ENCODE measurements at places on chromosomes 16 and 17. TPM values are rescaled to one million over a fixed set of nuclear protein-coding genes. Genes with fewer than 3 reads are reported as not detected.

DNA sequence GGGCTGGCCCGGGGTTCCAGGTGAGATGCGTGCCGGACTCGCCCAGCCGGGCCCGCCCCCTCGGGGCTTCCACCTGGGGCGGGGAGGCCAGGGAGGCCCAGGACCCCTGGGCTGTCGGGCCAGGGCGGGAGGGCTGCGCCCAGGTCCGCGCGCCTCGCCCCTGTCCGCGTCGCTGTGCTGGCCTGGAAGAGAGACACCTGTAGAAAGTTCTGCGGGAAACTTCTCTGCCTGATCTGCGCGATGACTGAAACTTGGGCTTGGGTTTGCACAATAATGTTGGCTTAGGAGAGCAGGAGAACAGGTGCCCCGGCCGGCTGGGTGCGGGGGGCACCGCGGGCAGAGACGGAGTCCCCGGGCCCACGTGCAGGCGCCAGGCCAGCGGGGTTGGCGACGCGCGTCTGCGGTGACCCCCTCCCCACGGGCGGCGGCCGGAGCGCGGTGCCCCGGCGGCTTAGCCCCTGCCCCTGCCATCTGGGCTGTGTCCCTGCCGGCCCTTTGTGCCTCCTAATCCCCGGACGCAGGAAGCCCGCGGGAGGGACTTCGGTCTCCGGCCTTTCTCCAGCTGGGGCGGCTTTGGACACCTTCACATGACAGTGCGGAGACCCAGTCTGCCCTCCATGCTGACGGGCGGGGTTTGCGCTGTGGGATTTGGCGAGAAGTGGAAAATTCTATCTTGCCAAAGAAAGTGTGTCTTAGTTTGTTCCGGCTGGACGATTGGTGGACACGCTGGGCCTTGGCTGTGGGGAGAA lies 483 bp downstream of the LLGL2 start:
- no peak for DNase-seq

- no peak for DNase-seq
These were observed 242.5 kb downstream of the BCAS3 start for GRCh38 chr17:60920107-60920506.

The GAN gene
- total RNA-seq, result 6.6 TPM

- DNase-seq, result peak; percentile 97
These were observed 19.7 kb downstream of the CDC42EP4 start for GRCh38 chr17:73292031-73292531.

The SLC6A2 gene
- total RNA-seq, result not detected

- peak; percentile 71 for DNase-seq
These were observed 19.7 kb upstream of the SNTB2 start for GRCh38 chr16:69166946-69167930.

The KCNG4 gene
- total RNA-seq, result not detected

GRCh38 chr16:64449506-64449905 lies 672.4 kb downstream of the CDH11 start:
- no peak for DNase-seq

DNA sequence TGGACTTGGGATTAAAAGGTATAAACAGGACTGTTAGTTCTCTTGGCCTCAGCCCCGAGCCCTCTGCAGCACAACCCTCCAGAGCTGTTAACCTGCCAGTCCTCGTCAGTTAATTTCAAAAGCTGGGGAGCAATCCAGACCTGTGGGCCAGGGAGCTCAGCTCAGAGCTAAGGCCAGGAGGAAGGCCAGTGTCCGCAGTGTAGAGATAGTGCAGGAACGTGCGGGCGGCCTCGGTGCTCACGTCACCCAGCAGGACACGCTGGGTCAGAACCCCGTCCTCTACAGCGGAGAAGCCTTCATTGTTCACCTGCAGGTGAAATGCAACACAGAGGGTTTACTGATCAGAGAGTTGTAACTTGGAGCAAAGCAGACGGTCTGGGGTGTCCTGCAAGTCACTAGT lies 15.4 kb upstream of the NLRC3 start:
- DNase-seq, result no peak

GRCh38 chr16:70665113-70665694 lies 18.8 kb downstream of the IL34 start:
- DNase-seq, result no peak

- no peak for DNase-seq
These were observed 1.7 kb upstream of the SLC47A2 start for GRCh38 chr17:19718041-19718612.

DNA sequence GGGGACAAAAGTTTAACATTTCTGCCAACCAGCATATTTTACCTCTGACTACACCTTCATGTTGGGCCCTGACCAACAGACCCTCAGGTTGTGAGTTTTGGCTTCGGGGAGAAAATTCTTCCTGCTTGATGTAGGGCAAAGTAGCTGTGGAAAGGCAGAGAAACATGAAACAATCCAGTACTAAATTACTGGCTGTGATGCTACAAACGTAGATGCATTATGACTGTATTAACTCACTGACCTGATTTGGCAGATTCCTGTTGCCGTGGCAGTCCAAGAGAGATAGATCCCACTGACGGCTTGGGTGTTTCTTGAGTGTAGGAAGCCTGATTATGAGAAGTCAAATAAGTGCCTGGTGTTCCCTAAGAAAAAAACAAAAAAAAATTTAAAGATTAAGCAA lies 80.7 kb downstream of the TTC19 start:
- DNase-seq, result no peak

DNA sequence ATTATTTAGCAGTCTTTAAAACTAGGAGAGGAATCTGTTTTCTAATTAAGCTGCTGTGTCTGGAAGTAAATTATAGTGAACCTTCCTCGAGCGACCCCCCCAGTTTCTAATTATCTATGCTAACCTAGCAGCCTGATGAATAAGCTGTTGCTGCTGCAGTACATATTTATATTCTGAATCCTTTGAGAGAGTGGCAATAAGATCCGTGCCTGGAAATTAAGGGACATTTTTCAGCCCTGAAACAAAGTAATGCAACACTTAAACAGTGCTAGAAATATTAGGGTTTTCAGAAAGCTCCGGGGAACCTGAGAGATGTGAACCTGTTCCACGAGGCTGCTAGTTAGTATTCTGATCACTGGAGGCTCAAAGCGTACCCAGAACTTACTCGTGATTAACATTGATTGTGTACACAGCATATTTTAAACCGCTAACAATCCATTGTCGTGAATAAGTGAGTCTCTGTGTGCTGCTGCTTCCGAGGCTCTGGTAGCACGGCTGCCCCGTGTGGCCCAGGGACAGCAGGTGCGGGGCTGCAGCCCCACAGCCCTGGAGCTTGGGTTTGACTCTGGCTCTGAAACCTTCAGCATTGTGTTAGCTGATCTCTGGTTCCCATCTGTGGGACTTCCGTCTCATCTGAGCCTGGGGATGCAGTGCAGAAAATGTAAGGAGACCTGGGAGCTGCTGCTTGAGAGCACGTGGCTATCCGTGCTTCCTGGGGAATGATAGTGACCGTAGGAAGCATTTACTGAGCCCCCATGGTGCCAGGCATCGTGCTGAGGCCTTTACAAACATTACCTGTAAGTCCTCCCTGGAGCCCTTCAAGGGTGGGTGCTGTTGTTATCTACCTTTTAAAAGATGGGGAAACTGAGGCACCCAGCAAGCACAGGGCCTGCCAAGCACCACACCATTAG lies 190.9 kb upstream of the CHMP6 start:
- no peak for DNase-seq

- peak; percentile 41 for DNase-seq
These were observed 63.5 kb upstream of the MED9 start for GRCh38 chr17:17413215-17413792.

DNA sequence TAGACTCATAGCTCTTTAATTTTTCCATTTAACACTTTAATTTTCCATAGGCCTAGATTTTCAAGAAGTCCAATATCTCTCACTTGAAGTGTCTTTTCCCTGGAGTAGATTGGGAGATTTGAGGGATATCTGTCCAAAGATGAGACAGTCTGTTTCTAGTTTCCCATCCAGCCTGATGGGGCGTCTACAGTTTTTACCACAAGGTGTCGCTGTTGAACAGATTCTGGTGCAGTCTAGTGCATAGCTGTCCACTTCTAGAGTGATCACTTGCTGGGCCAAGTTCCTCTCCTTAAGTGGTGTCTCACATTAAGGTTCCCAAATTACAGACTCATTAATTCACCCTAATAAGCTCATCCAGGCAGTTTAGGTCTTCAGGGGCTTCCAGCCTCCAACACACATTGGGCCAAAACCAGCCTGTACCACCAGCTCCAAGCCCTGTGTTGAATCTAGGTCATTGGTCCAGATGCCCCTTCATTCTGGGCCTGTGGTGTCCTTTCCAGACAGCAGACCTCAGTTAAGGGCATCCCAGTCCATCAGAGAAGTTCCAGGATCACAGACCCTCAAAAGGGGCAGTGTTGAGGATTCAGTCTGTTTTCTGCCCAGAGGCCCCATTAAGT lies 9.4 kb downstream of the SNX20 start:
- no peak for DNase-seq

- no peak for DNase-seq
These were observed at the start of gene ZG16 for GRCh38 chr16:29777576-29778350. TSS of gene ZG16 (plus strand) at chr16:29778256. CDS start at chr16:29779267, 1,011 bp downstream.

DNA sequence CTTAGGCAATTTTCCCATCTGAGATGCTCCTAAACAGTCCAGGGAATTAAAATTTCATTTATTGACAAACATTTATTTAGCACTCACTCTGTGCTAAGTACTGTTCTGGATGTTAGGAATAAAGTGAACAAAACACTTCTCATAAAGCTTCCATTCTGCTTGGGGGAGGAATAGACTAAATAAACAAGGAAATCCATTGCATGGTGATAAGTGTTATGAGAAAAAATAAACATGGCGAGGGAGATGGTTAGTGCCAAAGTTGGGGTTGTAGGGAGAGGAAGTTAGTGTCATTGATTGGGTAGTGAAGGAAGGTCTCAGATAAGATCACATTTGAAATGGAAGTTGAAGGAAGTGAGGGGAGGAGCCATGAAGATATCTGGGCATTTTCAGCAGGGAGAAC lies 72.2 kb upstream of the CES5A start:
- DNase-seq, result no peak

- no peak for DNase-seq
These were observed 355 bp downstream of the TLE7 start for GRCh38 chr16:71441348-71442050.

DNA sequence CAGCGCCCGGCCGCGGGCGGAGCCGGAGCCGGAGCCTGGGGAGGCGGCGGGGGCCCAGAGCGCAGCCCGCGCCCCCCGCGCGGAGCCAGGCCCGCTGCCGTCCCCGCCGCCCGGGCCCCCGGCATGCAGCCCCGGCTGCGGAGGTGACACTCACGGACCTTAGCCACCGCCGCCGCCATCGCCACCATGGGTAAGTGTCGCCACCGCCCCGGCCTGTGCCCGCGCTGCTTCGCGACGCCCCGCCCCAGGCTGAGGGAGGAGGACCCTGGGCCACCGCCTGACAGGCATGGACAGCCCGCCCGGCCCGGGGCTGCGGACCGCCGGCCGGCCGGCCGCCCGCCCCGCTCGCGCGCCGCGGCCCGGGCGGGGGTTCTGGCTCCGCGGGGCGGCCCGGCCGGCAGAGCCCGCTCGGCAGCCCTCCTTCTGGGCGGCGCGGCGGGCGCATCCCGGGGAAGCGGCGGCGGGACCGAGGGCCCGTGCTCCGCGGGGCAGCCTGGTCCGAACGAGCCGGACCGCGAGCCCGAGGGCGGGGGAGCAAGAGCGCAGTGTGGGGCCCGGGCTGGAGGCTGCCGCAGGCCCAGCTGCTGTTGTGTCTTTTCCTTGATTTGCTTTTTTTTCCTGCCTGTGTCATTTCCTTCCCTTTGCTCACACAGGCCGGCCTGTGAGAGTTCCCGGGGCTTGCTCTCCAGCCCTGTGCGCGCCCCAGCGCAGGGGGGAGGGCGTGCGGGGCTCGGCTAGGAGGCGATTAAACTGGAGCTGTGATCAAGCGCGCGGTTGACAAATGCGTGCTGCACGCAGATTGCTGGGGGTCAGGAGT lies 565 bp downstream of the MAP3K3 start:
- peak; percentile 64 for DNase-seq

- DNase-seq, result no peak
These were observed 284.4 kb upstream of the MON1B start for GRCh38 chr16:76906552-76906951.

The TP53TG3F gene
- not detected for total RNA-seq

GRCh38 chr17:67686241-67686640 lies 31.5 kb upstream of the NOL11 start:
- DNase-seq, result no peak

GRCh38 chr16:31876951-31877828 lies 3.6 kb downstream of the ZNF267 start:
- peak; percentile 94 for DNase-seq

DNA sequence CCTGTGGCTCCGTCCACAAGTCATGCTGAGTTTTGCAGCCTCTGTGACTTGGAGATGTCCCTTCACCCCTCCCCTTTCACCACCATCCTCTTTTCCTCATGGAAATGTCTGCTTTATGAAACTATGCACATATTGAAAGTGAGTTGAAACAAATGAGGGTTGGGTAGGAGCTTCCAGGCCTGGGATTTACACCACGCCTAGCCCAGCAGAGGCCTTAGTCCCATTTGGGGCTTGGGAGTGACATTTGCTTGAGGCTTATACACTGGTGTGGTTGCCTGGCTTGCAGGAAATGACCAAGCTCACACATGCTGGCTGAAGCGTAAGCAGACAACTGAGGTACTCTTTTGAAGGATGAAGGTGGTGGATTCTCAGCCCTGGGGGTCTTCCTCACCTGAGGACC lies 10.5 kb upstream of the SPNS1 start:
- DNase-seq, result no peak

- DNase-seq, result peak; percentile 14
These were observed 11.7 kb upstream of the TCF25 start for GRCh38 chr16:89861648-89862047.

GRCh38 chr16:19868421-19868820 lies 16.2 kb downstream of the GPRC5B start:
- no peak for DNase-seq

- no peak for DNase-seq
These were observed 126.3 kb downstream of the ABCC1 start for GRCh38 chr16:16075488-16076422.

DNA sequence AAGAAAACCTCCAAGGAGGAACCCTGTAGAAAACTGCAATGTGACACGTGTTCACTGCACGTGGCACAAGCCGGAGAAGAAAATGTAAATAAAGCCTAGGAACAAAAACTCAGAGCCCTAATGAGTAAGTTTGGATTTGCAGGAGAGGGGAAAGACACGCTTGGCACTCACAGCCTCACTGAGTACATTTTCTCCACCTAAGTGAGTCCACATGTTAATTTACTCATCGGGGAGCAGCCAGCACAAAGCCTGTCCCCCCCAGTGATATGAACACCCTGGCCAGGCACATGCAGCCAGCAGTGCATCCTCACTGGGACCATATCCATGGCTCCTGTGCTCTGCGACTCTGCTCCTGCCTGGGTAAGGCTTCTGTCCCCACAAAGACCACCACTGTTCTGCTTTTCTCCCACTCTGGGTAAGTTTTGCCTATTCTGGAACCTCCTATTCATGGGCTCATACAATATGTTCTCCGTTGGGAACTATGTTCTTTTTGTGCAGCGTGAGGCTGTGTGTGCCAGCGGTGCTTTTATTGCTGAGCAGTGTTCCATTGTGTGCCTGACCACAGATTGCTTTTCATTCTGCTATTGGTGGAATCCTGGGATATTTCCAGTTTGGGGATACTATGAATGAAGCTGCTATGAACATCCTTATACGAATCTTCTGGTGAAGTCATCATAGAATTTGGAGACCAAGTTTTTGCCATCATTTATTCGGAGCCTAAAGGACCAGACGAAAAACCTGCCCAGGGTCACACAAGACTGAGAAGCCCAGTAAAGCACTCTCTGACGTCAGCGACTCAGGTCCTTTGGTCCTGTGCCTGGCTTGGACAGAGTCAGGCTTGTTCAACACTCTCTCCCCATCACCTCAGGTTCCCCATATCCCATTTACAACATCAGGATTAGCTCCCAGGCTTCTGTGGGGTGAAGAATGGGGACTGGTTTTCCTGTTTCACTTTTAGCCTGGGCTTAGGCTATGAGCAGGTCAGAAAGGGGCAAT lies 53.3 kb downstream of the RNF112 start:
- no peak for DNase-seq
